ENCODE measurements at places on chromosomes 2 and 18.

- DNase-seq: no peak
Measured at GRCh38 chr2:202009019-202009481, 24.6 kb upstream of the FZD7 start.

- no peak for DNase-seq
Measured at GRCh38 chr2:6352906-6353515, 512.7 kb downstream of the CMPK2 start.

GRCh38 chr2:66082581-66082980 lies 352.3 kb upstream of the MEIS1 start:
- no peak for DNase-seq

GRCh38 chr2:66428986-66429612 lies 5.8 kb upstream of the MEIS1 start:
- DNase-seq: no peak

- no peak for DNase-seq
Measured at GRCh38 chr2:12835733-12836132, 119.0 kb downstream of the TRIB2 start.

DNA sequence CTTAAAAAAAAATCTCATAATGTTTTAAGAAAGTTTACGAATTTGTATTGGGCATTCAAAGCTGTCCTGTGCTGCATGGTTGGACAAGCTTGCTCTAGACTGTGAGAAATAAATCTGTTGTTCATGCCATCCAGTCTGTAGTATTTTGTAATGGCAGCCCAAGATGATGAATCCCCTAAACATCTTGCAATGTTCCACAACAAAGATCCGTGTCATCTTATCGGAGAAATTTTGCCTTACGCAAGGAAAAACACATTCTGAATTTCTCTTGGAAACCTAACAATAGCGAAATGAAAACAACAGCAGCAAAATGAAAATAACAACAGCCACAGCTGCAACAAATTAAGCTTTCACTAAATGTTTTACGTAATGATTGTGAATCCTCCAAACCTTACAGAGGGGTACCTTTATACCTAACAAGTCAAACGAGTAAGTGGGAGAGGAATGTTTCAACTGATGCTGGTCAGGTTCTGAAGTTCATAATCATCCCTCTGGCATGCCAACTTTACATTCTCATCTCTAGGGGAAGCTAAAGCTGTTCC lies 76.1 kb upstream of the RNU4ATAC start:
- DNase-seq: no peak

GRCh38 chr2:149258531-149258930 lies 71.9 kb upstream of the LYPD6 start:
- no peak for DNase-seq

DNA sequence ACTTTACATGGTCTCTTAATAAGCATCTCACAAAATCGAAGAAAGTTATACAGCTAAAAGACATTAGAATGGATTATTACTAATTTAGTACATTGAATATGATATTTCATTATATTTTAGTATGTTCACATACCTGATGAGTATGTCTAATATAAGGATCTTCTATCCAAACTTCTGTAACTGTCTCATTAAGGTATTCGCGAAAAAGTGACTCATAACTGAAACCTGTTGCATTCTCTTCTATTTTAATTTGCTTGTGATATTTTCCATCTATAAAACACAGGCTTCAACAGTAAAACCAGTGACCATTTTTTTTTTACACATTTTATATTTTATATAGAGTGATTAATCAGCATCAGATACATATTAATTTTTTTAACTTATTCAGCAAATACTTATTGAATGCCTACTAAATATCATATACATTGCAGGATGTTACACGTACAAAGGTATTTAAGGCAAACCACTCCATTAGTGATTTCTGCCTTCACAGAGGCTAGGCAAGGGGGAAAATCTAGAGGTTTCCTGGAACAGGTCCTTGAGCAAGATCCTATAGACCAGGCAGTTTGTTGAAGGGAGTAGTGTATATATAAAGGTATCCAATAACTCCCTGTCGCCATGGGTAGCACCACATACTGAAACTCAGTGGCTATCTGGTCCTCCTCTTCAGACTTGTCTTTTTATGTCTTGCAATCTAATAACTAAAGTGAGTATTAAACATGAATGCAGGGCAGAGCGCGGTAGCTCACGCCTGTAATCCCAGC lies 9.3 kb downstream of the MITD1 start:
- no peak for DNase-seq

DNA sequence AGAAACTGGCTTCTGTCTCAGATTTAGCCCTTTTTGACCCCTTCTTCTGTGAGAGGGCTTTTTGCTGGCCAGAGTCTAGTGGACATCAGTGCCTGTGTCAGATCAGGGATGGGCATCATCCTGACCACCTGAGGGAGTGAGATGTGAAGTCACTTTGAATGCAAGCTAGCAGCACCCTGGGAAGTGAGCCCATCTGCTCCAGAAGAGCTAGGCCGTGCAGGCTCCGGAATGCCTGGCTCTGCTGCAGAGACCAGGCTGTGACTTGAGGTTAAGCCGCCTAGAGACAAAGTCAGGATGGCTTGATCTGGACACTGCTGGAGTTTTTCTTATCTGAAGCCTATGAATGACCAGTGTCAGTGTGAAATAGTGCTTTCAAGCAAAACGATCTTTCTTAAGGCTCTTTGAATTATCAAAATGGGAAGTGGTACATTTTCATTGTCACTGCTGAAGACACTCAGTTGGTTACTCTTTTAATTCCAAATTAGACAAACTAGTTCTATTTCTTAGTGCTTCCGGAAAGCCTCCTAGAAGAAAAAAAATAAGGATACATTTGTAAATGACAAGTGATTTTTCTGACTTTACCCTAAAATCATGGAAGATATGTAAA lies 20.8 kb downstream of the DGUOK start:
- DNase-seq: no peak

DNA sequence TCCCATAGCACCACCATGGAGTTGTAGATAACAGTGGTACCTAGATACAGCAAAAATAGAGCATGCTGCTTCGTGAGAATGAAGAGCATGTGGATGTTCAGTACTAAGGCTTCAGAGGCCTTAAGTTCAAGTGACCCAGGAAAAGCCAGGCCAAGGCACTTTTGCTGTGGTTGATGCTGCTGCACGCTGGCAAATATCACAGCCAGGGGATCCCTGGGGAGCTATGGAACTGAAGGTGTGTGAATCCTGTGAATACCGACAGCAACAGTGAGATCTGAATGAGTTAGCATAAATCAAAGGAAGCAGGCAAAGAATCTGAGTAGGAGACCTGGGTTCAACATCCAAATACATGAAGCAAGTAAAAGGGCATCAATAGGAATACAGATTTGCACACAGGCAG lies 158.6 kb upstream of the THUMPD2 start:
- no peak for DNase-seq

- DNase-seq: peak; percentile 45
Measured at GRCh38 chr2:46967990-46968647, 52.5 kb upstream of the MCFD2 start.

DNA sequence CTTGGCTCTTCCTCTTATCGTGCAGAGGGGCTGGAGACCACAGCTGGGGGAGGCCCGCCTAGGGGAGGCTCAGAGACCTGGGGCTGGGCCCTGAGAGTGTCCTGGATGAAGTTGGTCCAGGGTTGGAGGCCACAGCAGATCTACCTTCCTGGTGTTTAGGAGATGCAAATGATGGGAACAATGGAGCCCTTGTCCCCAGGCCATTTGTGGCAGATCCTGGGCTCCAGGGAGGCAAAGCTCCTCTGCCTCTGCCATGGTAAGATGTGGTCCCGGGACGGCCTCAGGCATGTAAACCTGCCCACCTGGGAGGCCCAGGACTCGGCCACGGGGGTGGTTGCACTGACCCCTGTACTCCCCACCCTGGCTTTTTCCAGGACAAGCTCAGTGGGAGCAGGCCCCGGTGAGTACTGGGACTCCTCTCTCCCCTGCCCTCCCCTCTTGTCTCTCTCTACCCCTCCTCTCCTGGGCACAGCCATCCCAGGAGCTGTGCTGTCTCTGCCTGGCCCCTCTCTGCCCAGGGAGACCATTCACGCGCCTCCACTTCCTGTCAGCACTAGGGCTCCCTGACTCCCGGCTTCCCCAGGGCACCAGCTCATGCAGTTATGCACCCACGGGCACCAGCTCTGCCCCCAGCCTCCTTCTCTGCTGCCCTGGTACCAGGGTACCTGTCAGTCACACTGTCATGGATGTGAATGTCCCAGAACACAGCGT lies 10.9 kb downstream of the SH2D6 start:
- DNase-seq: no peak

- DNase-seq: no peak
Measured at GRCh38 chr2:12778369-12778768, 61.6 kb downstream of the TRIB2 start.

DNA sequence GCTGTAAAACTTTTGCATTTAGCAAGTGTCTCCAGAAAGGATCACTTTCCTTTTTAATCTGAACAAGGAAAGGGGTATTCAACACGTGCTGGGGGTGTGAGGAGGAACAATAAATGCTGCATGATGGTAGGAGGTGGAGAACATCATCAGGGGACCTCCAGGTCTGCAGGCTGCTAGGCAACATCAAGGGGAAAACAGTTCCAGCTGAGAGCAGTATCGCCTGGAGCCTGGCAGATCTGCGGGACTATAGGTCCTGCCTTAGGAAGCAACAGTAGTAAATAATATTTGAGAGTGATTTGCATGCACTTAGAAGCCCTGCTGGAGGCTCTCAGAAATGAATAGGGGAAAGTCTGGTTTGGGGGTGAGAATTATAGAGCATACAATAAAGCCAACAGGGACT lies 175.6 kb downstream of the SUCLG1 start:
- DNase-seq: no peak

- no peak for DNase-seq
Measured at GRCh38 chr2:241151934-241152660, 1.8 kb downstream of the PPP1R7 start.

GRCh38 chr2:168201584-168202116 lies 45.7 kb downstream of the STK39 start:
- DNase-seq: no peak

GRCh38 chr2:217853301-217853881 lies 149.4 kb downstream of the TNS1 start:
- no peak for DNase-seq

- DNase-seq: no peak
Measured at GRCh38 chr2:241312082-241312481, 3.4 kb downstream of the HDLBP start.

- no peak for DNase-seq
Measured at GRCh38 chr2:119429225-119429981, 2.3 kb upstream of the TMEM37 start.

DNA sequence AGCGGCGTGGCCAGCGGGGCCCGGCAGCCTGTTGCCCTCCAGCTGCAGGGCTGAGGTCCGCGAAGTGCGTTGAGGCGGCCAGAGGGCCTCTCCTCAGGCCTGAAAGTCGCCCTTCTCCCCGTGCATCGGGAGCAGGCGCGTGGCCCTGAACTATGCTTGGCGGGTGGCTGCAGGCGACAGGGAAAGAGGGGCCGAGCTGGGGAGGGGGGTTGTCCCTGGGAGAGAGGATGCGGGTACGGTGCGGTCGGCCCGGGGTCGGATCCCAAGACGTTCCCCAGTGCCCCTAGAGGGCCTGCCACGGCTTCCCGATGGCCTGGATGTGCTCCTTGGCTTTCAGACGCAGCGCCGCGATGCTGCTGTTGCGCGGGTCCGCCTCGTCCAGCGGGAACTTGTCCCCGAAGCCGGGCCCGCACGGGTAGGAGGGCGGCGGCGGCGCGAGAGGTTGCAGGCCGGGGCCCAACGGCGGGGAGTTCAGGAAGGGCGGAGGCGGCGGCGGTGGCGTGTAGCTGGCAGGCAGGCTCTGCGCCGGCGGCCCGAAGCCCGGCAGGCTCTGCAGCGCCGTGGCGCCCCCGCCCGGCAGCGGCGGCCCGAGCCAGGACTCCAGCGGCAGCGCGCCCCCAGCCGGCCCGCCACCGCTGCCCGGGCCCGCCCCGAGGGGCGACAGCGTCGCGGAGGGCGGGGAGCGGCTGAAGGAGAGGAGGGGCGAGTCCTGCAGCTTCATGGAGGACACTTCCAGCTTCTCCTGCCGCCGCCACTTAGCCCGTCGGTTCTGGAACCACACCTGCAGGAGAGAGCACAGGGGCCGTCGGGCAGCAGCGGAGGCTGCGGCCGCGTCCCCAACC lies 4.3 kb downstream of the RAX start:
- no peak for DNase-seq

DNA sequence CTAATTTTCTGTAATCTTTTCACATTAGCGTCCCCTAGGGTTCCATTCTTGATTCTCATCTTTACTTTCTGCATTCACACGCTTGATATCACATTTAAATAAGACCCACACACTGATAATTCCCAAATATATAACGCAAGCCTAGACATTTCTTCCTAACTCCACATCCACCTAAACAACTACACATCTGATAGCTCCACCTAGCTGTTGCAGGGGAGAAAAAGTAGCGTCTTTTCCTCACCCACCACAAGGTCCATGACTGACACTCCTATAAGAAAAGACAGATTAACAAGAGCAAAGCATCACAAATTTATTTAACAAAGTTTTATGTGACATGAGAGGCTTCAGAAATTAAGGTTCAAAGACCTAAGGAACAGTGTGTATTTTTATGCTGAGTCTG lies 862.2 kb upstream of the DDX18 start:
- DNase-seq: no peak

GRCh38 chr2:160229591-160229990 lies 29.5 kb upstream of the ITGB6 start:
- DNase-seq: no peak

DNA sequence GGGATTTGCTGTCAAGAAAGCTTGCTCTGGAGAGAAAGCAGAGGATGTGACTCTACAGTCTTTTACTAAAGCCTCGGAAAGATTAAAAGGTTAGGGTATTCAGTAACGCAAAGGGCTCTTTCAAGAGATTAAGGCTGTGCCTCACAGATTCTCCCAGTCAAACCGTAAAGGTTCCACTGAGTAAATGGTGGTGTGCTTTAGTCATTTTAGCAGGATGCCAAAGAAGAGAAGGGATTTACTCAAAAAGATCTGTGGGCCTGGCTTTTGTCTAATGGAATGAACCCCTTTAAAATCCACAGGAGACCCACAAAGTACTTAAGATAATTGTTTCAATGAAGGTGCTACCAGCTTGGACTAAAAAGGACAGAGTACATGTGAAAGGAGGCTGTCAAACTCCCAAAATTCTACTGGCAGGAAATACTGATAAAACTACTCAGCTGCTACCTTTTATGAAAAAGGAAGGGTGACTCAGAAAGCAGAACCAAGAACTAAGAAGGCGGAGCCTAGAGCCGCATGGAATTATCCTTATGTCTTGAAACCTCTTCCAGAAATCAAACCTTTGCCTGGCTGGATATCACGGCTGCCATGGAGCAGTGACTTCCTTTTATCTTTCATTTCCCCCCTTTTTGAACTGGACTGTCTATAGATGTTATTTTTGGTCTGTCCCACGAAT lies 670.2 kb upstream of the ZEB2 start:
- DNase-seq: no peak

DNA sequence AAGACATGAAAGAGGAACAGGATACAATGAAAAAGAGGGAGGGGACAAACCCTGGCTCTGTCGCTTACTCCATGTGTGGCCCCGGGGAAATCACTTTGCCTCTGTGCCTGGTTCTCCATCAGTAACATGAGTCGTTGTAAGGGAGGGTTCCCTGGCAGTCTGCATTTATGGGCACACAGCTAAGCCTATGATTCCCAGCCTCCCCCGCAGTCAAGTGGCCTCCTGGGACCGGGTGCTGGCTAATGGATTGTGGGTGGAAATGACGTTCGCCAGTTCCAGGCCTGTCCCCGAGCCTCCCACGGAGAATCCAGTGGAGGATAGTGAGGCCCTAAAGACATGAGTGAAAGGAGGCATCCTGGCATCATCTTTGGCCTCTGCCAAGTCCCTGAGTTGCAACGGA lies 42.7 kb downstream of the SFXN5 start:
- DNase-seq: no peak

Measured in CD4-positive, alpha-beta T cell treated with Interferon gamma for 1 hour (primary cell).